ENCODE measurements at places on chromosomes 1 and 21.

DNA sequence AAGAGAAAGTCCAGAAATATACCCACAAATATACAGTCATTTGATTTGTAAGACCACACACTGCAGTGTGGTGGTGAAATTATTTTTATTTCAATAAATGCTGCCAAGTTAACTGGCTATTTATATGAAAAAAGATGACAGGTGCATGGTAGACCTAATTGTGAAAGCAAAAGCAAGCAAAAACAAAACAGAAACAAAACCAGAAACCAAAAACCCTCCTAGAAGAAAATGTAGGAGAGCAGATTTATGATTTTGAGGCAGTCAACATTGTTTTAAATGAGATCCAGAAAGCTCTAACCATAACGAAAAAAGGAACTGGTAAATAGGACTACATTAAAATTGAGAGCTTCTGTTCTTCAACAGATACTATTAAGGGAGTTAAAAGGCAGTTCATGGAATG lies 303.6 kb downstream of the PRDM2 start:
- no peak for DNase-seq

GRCh38 chr21:36994501-36995158 lies 11.9 kb upstream of the RIPPLY3 start:
- DNase-seq, result no peak

DNA sequence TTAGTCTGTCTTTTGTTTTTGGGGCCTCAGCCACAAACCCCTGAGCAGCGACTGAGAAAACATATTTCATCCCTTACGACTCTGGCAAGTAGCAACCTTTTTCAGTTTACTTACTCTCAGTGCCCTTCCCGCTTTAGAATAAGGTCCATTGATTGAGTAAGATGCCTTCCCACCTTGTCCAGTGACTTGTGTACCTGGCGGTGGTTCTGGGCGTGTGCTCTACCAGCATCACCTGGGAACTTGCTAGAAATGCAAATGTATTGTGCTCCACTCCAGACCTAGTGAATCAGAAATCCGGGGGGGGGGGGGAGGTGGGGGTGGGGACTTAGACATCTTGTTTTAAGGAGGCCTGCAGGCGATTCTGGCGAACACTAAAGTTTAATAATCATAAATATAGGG lies 72.1 kb downstream of the S1PR1 start:
- no peak for DNase-seq

GRCh38 chr21:40186045-40186444 lies 318.8 kb downstream of the PCP4 start:
- no peak for DNase-seq

- peak; percentile 74 for DNase-seq
Measured at GRCh38 chr1:209569455-209570207, 13.9 kb upstream of the CAMK1G start.

DNA sequence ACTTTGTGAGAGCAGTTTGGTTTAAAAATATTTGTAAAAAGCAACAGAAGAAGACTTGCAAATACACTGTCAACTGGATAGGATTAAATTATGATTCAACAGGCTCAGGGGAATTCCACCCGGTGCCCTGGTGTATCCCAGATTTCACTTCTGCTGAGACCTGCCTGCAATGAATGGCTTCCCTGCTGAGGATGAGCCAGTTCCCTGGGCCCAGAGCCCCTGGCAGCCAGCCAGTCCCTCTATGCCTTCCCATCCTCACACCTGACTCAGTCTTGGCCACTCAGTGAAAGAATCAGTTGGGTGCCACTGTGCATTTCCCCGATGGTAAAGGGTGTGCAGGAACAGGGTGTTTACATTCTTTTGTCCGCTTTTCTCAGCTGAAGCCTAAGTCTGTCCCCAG lies 64.4 kb downstream of the KCTD3 start:
- peak; percentile 83 for DNase-seq

- DNase-seq, result no peak
Measured at GRCh38 chr1:46400421-46400820, 6.3 kb downstream of the FAAH start.

DNA sequence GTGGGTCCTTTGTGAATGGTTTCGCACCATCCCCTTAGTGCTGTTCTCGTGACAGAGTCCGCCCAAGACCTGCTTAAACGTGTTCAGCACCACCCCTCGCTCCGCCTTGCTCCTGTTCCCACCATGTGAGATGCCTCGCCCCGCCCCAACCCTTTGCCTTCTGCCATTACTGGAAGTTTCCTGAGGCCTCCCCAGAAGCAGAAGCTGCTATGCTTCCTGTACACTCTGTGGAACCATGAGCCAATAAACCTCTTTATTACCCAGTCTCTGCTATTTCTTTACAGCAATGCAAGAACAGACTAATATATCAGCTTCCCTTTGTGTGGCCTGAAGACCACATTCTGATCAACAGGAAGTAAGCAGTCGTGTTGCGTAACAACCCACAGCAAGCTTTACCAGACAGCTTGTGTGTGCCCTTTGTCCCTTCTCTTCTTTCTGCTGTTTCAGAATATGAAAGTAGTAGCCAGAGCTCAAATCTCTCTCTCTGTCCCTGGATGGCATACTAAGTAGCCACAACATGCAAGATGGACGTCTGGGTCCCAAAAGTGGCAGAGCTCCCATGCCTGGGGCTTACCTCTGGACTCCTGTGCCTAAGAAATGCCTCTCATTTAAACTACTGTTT lies 14.1 kb downstream of the HENMT1 start:
- DNase-seq, result peak; percentile 42

- DNase-seq, result no peak
Measured at GRCh38 chr1:2588661-2589430, 2.3 kb downstream of the PRXL2B start.

- DNase-seq, result peak; percentile 95
Measured at GRCh38 chr1:218377143-218377660, 32.1 kb downstream of the TGFB2 start.

GRCh38 chr1:30466610-30467009 lies 256.8 kb downstream of the MATN1 start:
- DNase-seq, result no peak

- DNase-seq, result no peak
Measured at GRCh38 chr1:203911806-203912205, 50.4 kb downstream of the SNRPE start.

DNA sequence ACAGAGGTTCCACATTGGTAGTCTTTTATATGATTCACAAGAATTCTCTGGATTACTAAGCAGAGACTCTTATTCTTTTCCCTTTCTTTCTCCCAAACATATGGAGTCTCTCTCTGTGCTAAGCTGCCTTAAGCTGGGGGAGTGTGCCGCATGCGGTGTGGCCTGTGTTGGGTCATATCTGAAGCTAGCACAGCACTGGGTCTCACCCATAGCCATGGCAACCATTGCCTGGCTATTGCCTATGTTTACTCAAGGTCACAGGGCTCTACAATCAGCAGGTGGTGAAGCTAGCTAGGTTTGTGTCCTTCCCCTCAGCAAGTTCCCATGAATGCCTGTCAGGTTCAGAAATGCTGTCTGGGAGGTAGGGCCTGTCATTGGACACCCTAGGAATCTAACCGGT lies 73.6 kb upstream of the ZRANB2 start:
- no peak for DNase-seq

- DNase-seq, result no peak
Measured at GRCh38 chr1:109634771-109635750, 15.4 kb downstream of the AMPD2 start.

GRCh38 chr21:44420416-44421205 lies 34.7 kb upstream of the LRRC3 start:
- no peak for DNase-seq

DNA sequence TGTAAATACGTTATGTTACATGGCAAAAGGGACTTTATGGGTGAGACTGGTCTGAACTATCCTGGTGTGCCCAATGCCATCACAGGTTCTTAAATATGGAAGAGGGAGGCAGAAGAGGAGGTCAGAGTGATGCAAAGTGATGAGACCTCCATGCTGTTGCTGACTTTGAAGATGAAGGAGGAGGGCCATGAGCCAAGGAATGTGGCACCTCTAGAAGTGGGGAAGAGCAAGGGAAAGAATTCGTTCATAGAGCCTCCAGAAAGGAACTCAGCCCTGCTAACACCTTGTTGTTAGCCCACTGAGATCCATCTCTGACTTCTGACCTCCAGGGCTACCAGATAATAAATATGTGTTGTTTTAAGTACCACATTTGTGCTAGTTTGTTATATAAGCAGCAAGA lies 462.0 kb downstream of the RPS6KC1 start:
- no peak for DNase-seq

- DNase-seq, result no peak
Measured at GRCh38 chr1:53086491-53087070, 24.6 kb downstream of the PODN start.

DNA sequence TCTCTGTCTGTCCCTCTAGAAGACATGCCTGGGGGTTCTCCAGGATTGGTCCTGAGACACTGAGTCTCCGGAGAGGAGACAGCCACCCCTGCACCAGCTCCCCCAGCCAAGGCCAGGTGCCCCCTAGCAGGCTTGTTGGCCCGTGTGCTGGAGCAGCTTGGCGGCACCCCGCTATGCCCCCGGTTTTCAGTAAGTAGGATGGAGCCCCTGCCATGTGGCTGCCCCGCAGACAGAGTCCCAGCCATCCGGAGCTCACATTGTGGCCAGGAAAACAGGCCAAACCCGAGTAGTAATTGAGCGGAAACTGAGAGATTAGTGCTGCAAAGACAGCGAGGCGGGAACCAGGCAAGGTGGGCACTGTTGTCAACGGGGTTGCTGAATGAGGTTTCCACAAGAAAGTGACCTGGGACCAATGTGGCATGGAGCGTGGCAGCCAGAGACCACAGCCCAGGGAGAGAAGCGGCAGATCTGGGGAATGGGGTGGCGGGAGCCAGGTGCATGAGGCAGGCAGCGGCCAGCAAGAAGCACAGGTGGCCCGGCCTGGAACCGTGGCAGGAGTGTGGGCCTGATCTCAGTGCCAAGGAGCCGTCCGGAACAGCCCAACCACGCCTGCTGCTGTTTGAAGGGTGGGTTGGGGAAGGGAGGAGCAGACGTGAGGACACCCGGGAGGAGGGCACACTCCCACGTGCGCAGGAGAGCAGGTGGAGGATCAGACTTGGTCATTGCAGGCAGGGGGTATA lies 137.4 kb upstream of the VAMP3 start:
- DNase-seq, result no peak

GRCh38 chr21:24217151-24217550 lies 1390.1 kb downstream of the MRPL39 start:
- DNase-seq, result no peak

- peak; percentile 32 for DNase-seq
Measured at GRCh38 chr21:37780991-37781983, 135.0 kb downstream of the KCNJ6 start.

DNA sequence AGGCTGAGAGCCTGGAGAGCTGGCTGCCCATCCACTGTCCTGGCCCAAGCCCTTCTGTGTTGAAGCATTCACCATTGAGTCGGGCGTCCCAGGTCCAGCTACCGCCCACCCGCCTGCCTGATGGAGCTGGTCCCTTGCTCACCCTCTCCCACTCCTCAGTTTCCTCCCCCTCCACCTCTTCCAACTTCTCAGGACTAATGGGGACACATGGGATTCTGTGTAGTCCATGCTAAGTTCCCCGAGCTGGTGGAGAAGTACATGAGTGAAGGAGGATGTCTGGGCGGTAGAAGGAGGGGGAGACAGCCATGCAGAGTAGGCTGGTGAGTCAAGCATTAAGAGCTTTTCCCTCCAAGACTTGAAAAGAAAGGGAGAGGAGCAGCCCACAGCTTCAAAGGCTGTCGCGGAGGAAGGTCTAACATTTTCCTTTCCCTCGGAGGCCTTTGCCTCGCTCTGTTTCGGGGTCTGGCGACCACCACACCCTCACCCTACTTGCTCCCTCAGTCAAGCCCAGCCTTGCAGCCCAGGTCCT lies 561 bp downstream of the SLC26A9 start:
- no peak for DNase-seq

- DNase-seq, result no peak
Measured at GRCh38 chr21:31945546-31945945, 72.7 kb downstream of the HUNK start.

DNA sequence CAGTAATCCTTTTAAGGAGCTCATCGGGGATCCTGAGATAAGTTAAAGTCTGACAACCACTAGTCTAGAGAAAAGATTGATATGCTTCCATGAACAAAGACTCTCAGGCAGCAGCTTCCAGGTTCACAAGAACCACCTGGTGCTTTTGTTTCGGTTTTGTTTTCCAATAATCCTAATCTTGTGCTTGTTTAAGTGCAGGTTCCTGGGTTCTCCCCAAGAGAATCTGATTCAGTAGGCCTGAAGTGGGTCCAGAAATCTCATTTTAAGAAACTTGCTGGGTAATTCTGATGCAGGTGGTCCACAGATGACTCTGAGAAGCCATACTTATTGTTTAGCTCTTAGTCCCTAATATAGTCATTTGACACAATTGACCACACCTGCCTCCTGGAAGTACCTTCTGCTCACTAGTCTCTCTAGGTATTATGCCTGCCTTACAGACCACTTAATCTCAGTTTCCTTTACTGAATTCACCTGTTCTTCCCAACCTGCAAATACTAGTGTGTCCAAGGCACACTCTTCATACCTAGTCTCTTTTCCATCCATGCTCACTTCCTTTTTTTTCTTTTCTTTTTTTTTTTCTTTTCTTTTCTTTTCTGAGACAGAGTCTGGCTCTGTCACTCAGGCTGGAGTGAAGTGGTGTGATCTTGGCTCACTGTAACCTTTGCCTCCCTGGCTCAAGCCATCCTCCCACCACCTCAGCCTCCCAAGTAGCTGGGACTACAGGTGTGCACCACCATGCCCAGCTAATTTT lies 20.5 kb upstream of the FRRS1 start:
- DNase-seq, result no peak

DNA sequence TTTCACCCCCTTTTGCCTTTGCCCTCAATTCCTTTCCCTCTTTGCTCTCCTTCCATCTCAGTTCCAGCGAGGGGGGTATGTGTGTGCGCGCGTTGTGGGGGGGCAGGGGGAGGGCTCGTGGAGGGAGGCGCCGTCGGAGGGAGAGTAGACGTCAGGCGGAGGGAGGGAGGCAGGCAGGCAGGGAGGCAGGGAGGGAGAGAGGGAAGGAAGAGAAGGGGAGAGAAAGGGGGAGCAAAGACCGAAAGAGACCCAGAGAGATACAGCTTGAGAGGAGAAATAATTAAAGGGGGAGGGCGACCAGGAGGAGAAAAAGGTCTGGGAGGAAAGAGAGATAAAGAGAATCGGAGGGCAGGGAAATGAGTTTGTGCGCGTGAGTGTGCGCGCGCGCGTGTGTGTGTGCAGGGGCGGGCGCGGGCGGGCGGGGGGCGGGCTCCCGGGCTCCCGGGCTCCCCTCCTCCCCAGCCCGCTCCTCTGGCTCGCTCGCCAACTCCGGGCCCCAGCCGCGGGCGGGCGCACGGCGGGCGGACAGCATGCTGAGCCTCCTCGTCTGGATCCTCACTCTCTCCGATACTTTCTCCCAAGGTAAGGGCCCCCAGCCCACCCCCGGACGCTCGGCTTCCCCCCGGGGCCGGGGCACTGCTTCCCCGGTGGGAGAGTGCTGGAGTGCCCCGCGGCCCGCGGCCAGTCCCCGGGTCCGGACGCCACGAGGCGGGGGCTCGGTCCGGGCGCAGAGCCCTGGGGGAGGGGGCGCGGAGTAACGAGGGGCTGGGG lies at the start of gene KIRREL1:
KIRREL1 (plus strand) TSS at position 499 of the 771 bp plus-strand sequence; CDS start at position 531, 32 bp downstream.
- DNase-seq, result peak; percentile 61

DNA sequence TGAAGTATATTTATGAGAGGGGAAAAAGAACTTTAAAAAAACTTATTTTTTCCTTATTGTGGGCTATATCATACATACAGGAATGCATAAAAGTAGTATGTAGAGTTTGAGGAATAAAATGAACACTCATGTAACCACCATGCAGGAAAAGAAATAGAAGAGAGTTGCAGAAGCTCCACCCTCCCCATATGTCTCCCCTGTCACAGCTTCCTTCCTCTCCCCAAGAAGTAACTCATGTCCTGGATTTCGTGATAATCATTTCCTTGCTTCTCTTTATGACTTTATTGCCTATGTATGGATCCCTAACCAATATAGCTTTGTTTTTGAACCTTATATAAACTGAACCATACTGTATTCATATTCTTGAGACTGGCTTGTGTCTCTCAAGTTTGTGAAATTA lies 126.4 kb downstream of the ZZZ3 start:
- DNase-seq, result no peak

Measured in mammary epithelial cell (primary cell).